AG09309 (cell line): ENCODE measurements at places on chromosomes 1 and 21.

GRCh38 chr1:181038399-181038873 is 4.7 kb downstream of the MR1 start:
- DNase-seq: no peak

- DNase-seq: peak; percentile 62
These were observed 168.5 kb upstream of the RUNX1 start for GRCh38 chr21:35217504-35218060.

DNA sequence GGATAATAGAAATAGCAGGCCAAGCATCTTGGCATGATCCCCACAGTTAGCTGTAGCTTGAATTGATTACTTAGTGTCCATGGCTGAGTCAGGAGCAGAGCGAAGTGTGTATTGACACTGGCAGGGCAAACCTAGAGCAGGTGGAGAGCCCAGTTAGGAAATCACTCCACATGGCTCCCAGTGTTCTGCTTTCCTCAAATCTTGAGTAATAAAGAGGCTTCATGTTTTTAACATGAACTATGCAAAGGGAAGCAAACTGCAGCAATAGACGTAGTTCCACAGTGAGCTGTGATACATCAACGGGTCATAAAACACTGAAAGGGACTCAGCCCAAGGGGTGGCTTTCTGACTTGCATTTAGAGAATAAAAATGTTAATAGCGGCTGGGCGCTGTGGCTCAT is 28.9 kb downstream of the RHEX start:
- DNase-seq: no peak

DNA sequence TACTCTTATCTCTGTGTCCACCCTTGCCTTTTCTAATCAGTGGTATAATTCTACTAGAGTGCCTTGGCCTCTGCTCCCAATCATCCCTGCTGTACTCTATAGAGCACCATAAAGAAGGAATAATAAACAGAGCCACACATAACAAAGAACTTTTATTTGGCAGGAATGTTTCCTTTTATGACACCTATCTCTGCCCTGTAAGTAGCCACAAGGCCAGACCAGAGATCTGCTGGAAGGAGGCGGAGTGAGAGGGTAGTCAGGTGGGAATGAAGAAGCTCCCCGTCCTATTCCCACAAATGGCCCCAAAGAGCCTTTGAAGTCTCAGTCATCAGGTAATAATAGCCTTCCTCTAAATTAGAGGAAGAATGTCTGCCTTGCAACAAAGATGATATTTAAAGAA is 32.7 kb downstream of the WLS start:
- no peak for DNase-seq

GRCh38 chr1:9797049-9797448 is 26.7 kb downstream of the CLSTN1 start:
- DNase-seq: no peak
